ENCODE measurements at places on chromosomes 11 and 22.

DNA sequence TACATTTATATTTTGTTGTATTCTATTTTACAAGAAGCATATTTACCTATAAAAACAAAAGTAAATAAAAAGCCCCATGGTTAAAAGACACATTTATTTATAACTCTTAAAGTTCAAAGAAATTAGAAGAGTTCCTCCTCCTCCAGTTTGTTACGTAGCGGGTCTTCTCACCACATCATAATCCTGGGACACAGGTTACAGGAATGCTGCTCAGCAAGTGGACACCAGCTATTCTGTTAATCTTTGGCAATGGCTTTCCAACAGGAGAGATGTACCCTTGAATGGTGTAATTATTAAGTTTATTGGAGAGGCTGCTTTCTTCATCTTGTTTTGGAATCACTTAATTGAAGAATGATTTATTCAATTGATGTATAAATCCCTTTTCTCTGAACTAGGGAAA, 19.6 kb upstream of the CAT start:
- no peak for DNase-seq

- DNase-seq: no peak
Observed at GRCh38 chr22:19498866-19499190, 19.1 kb downstream of the CDC45 start.

GRCh38 chr11:127117231-127117739, 116.7 kb upstream of the KIRREL3 start:
- no peak for DNase-seq

GRCh38 chr11:61004761-61005181, 33.3 kb downstream of the CD6 start:
- DNase-seq: no peak

DNA sequence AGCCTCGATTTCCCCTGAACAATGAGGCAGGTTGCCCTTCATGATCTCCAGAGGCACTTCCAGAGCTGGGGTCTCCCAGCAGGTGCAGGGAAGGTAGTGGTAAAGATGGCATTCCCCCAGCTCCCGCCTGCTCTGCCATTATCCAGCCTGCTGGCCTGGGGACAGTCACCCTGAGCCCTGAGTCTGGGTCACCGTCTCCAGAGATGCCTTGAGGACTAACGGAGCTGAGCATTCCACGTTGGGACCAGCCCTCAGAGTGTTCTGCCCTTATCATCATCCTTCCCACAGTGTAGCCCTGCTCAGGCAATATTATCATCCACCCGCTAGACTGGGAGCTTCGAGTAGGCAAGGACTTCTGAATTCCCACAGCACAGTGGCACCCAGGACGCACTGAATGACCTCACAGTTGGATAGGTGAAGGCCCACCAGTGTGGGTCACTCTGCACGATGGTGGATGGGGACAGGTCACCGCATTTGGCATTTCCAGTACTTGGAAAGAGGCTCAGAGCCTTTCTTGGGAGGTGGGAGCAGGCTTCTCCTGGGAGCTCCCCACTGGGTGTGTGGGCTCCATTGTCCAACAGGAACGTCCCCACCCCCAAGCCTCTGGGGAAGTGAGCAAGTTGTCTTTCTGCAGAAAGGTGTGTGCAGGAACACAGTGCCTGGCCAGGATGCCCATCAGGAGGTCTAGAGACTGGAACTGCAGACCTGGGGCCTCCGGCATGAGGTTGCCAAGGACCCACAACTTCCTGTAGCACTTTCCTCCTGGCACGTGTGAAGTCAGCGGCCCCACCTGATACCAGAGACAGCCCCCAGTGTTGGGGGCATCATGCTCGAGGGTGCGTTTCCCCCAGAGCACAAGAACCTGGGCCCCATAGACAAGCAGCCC, 51.4 kb upstream of the WNT7B start:
- no peak for DNase-seq

DNA sequence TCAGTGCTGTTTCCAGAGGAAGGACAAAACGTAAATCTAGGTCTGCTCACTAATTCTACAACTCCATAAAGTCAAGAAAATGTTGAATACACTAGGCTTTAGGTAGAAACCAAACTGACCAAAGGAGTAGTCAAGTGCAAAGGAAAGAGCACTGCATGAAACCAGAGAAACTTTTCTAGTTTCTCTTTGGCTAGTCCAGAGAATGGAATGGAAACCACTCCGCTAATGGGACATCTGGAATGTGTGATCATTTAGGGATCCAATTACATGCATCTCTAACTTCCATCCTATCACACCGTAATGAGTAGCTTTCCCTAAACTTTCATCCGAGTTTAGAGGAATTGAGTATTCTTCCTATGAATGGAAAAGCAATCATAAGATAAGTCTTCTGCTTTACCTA, 2.4 kb downstream of the OR52M1 start:
- no peak for DNase-seq

GRCh38 chr11:94997437-94997836, 23.9 kb downstream of the KDM4D start:
- DNase-seq: no peak

DNA sequence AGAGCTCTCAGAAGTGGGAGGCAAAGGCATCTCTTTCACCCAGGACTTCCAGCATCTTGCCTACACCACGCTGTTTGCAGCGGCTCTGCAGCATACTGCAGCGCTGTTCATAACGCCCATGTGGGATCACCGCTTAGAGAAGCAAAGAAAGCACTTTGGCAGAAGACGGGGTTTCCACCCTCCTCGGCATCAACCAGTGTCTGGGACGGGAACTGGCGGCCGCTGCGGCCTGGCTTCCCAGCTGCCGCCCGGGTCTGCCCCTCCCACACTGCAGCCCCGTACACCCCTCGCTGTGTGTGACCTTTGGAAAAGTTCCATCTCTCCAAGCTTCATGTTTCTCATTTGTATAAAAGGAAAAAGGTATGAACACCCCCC, 545 bp upstream of the TIRAP start:
- peak; percentile 54 for DNase-seq

- peak; percentile 79 for DNase-seq
Observed at GRCh38 chr11:69718147-69718546, 14.3 kb upstream of the FGF19 start.

DNA sequence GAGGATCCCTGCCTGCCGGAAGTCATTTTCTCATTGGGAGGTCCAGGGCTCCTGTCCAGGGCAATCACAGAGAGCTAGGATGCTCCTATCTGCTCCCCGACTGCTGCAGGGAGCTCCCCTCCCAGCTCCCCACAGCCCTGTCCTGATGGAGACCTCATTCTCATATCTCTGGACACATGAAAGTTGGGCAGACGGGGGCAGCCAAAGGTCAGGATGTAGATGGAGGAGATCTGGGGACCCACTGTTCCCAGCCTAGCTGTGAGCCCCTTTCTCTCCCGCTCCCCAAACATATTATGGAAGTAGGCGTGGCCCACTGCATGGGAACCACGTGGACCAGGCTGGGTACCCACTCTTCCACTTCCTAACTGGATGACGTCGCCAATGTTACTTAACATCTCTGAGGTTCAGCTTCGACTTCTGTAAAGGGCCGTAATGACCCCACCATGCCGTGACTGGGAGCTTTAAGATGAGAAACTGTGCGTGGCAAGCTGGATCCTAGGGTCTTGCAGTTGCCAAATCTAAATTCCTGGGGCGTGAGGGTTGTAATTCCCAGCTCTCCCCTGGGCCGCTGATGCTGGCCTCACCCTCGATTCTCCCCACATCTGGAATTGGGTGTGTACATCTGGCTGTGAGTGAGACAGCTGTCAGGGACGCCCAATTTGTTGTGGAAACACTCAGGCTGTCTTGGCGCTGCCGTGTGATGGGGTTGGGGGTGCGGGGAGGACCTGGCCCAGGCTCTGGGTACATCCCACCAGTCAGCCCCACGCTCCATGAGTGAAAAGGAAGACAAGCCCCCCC, 1.8 kb downstream of the CDC42EP2 start:
- DNase-seq: no peak

GRCh38 chr11:67463680-67464410, 5.2 kb downstream of the TMEM134 start:
- DNase-seq: no peak

GRCh38 chr11:2955906-2956476, 26.8 kb upstream of the PHLDA2 start:
- DNase-seq: no peak

- DNase-seq: no peak
Observed at GRCh38 chr11:117841551-117842031, 17.0 kb upstream of the FXYD2 start.

DNA sequence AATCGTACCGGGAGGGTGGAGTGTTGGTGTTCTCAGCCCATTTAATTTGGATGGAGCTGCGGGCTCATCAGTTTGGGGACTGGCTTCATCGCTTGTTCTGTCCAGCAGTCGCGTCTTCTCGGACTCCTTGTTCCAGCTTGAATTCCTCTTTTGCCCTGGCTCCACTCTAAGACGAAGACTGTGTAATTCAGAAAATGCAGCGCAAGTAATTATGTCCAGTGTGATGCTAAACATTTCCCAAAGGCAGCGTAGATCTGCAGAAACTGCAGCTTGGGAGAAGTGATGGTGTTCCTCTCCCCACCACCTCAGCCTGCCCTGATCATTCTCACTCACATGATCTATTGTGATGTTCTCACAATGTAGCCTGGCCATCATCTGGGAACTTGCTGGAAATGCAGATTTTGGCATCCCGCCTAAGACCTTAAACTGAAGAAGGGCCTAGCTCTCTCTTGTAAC, 666 bp downstream of the SLC25A18 start:
- no peak for DNase-seq

DNA sequence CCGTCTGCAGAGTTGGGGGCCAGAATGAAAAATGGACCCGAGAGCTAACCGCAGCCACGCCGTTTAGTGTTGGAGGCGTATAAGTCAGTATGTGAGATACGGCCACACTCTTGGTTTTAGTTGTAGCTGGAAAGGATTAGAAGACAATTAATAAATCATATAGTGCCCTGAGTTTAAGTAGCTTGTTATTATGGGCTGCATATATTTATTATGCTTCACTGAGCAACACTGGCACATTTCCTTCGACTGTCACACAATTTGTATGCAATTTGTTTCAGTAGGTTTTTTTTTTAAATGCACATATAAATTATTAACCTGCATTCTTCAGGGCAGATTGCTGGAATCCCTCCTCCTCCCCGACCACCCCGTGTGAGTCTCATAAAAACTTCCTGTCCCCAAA, 56.9 kb downstream of the PKNOX2 start:
- DNase-seq: no peak

- no peak for DNase-seq
Observed at GRCh38 chr22:46251816-46252380, 1.8 kb upstream of the CDPF1 start.

DNA sequence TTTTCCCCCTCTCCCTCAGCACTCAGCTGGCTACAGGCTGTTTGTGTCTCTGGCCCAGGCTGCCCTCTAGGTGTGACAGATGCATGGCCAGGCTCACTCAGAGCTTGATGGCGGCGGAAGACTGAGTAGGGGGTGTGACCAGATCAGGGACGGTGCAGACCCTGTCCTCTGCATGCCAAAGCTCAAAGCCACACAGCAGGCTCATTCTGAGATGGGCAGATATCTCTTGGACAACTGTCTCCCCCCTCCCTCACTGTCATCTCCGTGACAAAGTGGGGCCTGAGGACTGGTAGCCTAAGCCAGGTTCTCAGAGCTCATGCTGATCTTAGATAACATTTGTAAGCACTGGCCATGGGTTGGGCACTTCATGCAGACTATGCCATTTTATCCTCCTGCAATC, 231.3 kb downstream of the DSCAML1 start:
- DNase-seq: no peak

GRCh38 chr11:121426476-121427399, 25.4 kb upstream of the SORL1 start:
- DNase-seq: no peak

DNA sequence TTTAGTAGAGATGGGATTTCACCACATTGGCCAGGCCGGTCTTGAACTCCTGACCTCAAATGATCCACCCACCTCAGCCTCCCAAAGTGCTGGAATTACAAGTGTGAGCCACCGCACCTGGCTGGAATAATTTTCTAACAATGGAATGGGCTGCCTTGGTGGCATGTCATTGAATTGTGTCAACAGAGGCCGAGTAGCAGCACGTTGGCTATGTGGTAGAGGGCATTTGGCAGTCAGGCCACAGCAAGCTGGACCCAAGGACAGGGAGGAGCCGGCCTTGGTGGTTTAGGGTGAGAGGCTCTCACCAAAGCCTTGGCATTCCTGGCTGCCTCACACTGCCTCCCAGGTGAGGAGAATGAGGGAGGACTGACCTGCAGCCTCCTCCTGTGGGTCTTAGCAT, 4.1 kb upstream of the NIPSNAP1 start:
- DNase-seq: no peak

DNA sequence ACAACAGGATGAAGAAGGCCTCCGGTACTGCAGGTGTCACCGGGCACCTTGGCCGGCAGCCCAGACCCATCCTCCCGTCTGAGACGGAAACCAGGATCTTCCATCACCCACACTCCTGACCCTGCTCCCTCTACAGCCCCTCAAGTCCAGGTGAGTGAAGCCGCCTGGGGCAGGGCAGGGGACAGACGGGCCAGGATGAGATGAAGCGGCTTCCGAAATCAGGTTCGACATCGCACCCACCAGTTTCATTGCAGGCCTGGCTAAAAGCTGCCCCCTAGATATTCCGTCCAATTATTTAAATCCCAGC, 639.1 kb downstream of the TBC1D22A start:
- no peak for DNase-seq

- no peak for DNase-seq
Observed at GRCh38 chr11:91170711-91171110, 947.9 kb upstream of the CHORDC1 start.

- DNase-seq: no peak
Observed at GRCh38 chr22:27220339-27220738, 563.0 kb downstream of the MIAT start.

DNA sequence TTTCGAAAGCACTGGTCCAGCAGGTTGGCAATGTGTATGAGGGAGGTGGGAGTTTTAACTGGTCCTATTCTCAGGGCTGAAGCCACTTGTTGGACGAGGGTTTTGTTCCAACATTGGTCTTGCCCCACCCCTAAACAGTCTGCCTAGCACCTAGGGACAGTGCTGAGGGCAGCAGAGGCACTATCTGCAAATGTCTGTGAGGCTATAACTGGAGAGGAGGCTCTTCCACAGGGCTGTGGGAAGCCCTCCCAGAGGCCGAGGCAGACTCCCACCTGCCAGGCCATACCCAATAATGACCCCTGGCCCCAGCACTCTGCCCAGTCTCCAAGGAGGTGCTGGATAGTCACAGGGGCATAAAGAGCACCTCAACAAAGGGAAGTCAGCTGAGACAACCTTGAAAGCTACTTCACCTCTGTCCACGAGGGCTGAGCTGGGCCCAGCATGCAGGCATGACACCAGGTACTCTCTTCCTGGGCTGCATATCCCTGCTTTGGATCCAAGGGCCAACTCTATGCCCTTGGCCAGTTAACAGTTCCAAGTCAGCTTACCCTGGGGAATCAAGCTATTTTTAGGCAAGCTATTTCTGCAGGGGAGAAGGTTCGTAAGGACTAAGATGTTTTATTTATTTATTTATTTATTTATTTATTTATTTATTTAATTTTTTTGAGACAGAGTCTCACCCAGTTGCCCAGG, 40.2 kb upstream of the SLC25A1 start:
- DNase-seq: no peak

DNA sequence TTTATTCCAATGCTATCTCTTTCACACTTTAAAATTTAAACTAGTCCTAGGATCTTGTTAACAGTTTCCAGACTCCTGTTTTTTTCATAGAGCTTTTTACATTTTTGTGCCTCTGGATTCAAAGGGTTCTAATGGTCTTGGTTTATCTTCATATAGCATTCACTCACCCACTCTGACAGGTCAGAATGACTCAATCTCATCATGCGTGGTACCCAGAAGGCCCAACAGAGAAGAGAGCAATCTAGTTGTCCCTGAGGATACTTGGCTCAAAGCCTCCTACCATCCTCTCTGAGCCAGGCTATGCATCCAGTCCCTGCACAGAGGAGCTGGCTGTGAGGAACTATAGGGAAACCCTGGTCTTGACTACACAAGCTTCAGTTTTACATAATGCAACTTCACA, 27.5 kb downstream of the MAML2 start:
- no peak for DNase-seq
